ENCODE measurements at places on chromosomes 5 and 9.

DNA sequence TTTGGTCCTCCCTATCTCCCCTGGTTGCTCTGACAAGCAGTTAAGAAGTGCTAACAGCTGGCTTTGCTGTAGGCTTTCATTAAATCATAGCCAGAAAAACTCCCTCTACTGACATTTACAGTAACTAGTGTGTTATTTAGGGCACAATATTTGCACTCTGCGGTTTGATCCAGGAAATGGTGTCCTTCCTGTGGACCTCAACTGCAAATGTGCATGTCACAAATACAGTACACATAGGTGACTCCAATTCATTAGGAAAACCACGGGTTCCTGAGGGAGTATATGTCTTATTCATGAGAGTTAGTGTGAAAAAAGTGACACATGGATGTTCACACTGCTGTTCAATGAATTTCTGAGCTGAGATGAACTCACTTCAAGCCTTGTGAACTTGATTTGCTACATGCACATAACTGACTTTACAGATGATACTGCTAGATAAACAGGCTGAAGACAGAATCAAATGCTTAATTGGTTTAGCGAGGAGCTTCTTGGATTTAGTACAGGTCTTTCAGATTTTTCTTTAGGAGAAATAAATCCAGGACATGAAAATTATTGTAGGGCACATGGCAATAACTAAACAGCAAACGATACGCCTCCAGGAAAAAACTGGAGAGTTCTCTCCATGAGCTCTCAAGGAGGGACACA is 281.5 kb downstream of the EFNA5 start:
- peak; percentile 90 for DNase-seq

DNA sequence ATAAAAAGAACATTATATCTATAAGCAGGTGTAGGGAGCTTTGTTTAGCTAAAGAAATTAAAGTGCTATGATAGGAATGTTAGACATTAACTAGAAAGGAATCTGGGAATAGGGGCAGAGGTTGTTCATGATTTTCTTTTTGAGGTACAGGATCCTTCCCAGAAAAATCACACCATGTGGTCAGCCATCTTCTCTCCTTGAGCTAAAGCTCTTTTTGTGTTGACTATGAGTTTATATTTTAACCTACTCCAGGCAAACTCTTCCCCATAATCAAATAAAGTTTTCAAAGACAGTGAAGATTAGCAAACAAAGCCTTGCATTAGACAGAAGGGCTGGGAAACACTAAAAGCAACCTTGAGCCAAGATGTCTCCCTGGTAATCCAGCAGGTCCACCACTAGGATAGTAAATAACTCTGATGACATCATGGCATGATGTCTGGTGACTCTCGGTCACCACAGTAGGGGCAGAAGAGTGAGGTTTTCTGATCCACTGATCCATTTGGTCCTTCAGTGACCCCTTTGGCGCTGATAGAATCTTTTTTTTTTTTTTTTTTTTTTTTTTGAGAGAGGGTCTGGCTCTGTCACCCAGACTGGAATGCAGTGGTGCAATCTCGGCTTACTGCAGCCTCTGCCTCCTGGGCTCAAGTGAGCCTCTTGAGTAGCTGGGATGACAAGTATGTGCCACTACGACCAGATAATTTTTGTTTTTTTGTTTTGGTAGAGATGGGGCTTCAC is 30.6 kb upstream of the IL6ST start:
- DNase-seq: no peak

GRCh38 chr5:88480245-88480644 is 211.6 kb upstream of the TMEM161B start:
- DNase-seq: no peak

GRCh38 chr5:174872271-174872670 is 147.9 kb downstream of the MSX2 start:
- no peak for DNase-seq

DNA sequence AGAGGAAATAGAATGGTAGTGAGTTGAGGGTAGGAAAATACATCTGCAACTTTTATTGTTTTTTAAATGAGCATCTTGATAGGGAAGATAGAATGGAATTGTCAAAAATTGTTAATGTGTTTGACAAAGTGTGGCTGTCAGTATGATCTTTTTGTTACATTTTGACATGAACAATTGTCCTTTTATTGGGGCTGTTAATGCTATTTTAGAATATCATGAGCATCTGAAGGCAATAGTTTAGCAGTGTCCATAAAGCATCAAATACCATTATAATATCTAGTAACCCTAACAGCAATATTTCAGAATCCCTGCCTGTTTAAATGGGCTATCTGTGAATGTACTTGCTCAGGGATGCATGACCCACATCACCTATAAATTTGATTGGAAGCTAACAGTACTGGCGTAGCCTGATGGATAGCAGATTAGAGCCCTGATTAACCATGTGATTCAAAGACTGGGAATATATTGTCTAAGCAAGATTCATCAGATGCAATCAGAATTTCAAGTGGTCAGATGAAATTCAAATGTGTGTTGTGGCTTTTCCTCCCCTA is 37.8 kb downstream of the TLE4 start:
- DNase-seq: no peak

DNA sequence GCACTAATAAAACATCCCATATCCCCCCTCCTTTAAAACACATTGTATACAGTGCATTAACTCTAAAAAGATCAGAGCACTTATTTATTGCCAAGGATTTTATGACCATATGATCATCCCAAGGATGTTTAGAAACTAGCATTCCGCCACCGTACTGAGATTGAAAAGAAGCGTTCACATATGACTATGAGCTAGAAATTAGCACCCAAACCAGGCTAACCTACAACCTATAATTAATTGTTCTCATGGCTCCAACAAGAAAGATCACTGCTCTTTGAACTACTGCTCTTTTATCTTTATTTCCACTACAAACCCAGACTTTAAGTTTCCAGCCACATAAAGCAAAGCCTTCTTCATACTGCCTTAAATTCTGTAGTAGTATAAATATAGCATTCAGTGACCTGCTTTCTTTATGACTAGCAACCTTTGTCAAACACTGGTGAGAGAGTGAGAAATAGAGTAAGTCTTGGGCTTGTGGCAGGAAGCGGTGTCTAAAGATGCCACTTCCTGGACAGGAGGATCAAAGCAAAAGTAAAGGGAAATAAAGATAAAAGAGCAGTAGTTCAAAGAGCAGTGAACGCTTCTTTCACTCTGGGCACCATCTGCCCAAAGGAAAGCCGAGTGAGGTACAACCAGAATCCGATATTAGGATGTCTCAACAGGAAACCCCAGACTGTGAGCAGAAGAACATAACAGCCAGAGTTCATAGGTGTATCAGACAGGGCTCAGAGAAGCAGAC is 151.1 kb upstream of the ERCC6L2 start:
- DNase-seq: peak; percentile 91

GRCh38 chr5:132785365-132785764 is 8.3 kb upstream of the SEPTIN8 start:
- no peak for DNase-seq

DNA sequence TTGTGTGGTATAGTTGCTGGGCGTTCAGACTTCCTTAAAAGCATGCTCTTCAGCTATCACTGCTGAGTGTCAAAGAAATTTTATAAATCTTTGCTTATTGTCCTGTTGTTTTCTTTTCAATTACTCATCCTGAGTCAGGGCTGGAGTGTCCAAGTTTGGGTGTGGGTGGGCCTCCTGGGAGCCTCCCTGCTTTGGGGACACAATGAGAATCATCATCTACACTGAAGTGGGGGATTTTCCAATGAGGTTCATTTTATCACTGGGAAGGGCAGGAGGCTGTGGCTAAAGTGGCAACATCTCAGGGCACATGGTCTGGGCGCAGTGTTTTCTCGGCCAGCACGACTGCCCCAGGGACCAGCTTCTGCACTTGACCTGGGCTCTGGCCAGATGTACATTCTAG is 19.5 kb downstream of the GFPT2 start:
- DNase-seq: no peak

- DNase-seq: no peak
Measured at GRCh38 chr9:81264516-81264915, 424.8 kb downstream of the TLE1 start.

GRCh38 chr5:125236007-125236406 is 489.6 kb upstream of the ZNF608 start:
- DNase-seq: no peak

DNA sequence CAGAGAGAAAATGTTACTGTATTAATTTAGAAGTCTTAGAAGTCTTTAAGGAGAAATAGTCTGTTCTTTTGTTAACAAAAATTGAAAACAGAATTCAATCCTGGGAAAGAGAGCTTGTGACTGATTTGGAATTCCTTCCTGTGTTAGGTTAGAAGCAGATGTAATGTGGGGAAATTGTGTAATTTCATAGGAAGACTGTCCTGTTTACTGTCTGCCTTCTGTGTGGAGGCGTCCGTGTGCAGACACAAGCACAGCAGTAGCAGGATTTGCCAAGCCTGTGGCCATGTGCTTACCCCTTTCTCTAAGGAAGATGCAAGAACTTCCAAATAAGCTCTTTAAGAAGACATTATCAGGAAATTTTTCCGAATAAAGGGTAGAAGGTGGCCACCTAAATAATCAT is 36.7 kb upstream of the F2R start:
- no peak for DNase-seq

GRCh38 chr9:5511476-5511875 is 1.1 kb downstream of the PDCD1LG2 start:
- DNase-seq: no peak

DNA sequence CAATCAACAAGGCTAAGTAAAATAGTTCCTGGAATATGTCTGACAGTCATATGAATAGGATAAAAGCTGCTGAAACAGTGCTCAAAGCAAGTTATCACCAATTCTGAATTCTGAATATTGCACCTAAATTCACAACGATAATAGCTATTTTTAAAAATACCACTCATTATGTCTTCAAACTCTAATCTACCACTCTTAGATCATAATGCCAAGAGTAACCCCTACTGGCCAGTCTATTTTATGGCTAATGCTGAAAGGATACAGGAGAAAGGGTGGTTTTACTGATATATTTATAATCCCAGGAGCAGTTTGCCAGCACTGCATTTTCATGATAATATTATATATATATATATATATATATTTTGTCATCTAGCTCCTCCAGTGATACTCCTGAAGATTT is 232.8 kb downstream of the PDE4D start:
- DNase-seq: peak; percentile 73

DNA sequence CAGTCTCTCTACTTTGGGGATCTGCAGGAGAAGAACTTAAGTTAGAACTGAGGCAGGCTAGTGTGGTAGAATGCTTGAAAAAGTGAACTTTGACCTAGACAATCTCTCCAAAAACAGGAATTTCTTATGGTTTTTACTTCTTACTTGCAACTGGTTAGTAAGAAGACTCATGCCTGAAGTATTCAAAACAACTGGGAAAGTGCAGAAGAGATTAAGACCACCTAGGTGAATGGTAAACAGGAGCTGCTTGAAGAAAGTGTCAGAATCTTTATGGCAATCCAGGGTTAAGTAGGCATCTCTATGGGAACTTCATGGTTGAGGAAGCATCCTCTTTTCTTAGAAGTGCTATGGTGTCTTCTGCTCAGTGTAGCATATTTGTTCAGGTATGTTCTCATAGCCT is 428.6 kb upstream of the TLE4 start:
- DNase-seq: no peak

GRCh38 chr9:107422189-107423185 is 67.1 kb downstream of the KLF4 start:
- DNase-seq: peak; percentile 49

DNA sequence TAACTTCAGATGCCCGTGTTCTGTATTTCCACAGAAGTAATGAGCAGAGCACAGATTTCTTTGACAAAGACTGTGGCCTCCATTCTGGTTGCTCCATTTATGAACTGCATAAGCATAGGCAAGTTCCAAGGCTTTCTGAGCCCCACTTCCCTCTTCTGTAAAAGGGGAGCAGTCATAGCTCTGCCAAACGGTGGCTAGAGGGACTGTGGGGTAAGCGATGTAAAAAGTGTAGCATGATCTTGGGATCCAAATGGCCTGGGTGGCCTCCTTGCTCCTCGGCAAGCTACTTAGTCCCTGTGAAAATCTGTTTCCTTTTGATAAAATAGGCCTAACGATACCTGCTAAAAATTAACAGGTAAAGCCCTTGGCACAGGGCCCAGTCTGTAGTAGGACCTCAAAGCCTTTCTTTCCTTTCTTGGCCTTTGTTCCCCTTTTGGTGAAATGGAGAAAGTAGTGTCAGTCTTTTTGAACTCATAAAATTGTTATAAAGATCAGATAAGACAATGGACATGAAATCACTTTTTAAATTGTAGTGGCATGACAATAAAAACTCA is 646.6 kb downstream of the ACTL7B start:
- no peak for DNase-seq

DNA sequence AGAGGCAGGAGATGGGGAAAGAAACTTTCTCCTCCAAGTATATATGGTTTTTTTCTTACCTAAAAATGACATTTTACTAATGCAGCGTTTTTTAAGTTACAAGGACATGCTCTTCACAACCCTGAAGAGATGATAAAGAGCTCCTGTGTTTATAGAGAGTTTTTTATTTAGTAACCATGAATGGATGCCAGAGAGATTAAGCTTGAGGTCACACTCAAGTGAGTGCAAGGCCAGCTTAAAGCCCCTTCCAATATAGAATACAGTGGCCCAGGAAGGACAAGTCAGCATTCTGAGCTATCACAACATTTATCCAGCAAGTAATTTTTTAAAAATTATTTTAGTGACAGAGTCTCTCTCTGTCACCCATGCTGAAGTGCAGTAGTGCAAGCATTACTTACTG is 6.7 kb upstream of the HAVCR2 start:
- no peak for DNase-seq

GRCh38 chr5:76692274-76692540 is 23.7 kb upstream of the F2R start:
- no peak for DNase-seq

DNA sequence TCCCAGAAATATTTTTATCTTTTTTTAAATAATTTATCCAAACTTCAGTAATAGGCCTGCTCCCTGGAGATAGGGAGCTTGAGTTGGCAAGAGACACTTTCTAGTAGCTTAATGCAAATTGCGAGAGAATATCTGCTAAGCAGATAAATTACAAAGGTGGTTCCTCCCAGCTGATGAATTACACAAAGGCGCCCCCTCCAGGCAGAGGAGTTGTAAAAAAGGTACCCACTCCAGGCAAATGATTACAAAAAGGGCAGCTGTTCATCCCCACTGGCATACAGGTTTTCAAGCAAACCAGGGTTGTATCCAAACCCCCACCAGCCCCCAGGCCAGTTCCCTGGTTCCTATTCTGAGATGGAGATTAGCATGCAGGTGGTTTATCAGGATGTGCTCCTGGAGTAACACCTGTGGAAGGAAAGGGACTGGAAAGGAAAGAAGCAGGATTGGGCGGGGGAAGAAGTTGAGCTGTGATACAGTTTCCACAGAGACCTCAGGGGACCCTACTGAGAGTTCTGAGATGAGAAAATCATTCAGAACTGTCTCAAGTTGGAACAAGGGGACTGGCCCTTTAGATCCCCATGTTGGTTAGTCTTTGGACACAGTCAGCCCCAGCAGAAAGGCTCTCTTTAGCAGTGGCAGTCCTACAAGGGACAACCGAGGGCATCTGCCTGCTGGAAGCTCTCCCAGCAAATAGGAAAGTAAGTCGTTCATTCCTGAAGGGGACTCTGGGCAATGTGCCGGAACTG is 25.5 kb downstream of the ESM1 start:
- DNase-seq: no peak

DNA sequence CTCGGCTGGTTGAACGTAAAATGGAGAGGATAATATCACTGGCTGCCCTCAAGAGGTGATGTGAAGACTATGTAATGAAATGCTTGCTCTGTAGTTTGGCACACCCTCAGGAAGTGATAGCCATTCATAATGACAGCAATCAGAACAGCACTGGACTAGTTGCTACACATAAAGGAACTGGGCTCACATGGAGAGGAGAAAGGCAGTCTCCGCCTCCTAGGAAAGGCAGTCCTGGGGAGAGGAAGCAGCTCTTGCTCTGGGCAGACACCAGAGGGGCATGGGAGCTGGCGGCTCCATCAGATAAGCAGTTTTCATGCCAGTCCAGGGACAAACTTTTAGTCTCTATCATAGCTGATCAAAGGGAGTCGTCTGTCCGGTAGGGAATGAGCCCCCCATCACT is 46.9 kb downstream of the ARHGEF37 start:
- DNase-seq: no peak

Measured in MM.1S (cell line).